ENCODE measurements at places on chromosomes 6 and 20. TPM values are rescaled to one million over a fixed set of nuclear protein-coding genes. Genes with fewer than 3 reads are reported as not detected.

- DNase-seq = no peak
Observed at GRCh38 chr6:2183246-2183645, 62.2 kb downstream of the GMDS start.

DNA sequence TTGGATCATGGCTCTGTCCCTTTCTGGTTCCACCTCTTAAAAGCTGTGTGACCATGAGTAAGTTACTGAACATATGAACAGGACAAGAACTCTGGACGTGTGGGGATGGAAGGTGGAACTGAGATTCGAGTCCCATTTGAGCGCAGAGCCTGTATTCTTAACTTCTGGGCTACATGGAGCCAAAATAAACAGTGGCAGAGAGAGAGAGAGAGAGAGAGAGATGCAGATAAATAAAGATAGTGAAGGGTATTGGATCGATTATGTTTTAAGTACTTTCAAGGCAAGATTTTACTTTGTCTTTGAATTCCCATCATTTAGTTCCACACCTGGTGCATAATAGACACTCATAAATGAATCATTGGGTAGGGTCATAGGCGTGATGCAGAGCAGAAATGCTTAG lies 39.7 kb downstream of the SLC35D3 start:
- no peak for DNase-seq

- no peak for DNase-seq
Observed at GRCh38 chr20:54711071-54711470, 235.7 kb downstream of the DOK5 start.

GRCh38 chr6:104711371-104711770 lies 148.3 kb downstream of the HACE1 start:
- no peak for DNase-seq

TFAP2A gene
- total RNA-seq = 77.0 TPM
